ENCODE measurements at places on chromosomes 3 and 15. TPM values are rescaled to one million over a fixed set of nuclear protein-coding genes. Genes with fewer than 3 reads are reported as not detected.

GOLGA6L7 gene
- not detected for total RNA-seq

CCR3 gene
- not detected for total RNA-seq

CNTN3 gene
- 0.97 TPM for total RNA-seq

HGD gene
- total RNA-seq: 3.0 TPM

GOLGA8S gene
- not detected for total RNA-seq

TUSC7 gene
- total RNA-seq: not detected

CAMKV gene
- total RNA-seq: not detected

DGKG gene
- total RNA-seq: 6.7 TPM

CSPG4 gene
- total RNA-seq: 63.0 TPM

ZNF80 gene
- total RNA-seq: not detected

JAGN1 gene
- total RNA-seq: 24.3 TPM

SNRPN gene
- total RNA-seq: 311 TPM

C3orf85 gene
- total RNA-seq: not detected

CCDC71 gene
- 19.7 TPM for total RNA-seq

CKMT1A gene
- total RNA-seq: not detected

Measured in smooth muscle cell of the umbilical artery (primary cell).